Islet precursor cell (in vitro differentiated cells): ENCODE measurements at places on chromosomes 7 and 10.
A peak's percentile ranks its signal among the peaks of the same experiment; 100 is the strongest.

GRCh38 chr7:3461923-3462322, 160.9 kb downstream of the SDK1 start:
- no peak for DNase-seq

GRCh38 chr10:13567030-13567429, 19.7 kb upstream of the PRPF18 start:
- DNase-seq: no peak

- no peak for DNase-seq
Observed at GRCh38 chr7:111853201-111853990, 291.1 kb upstream of the IMMP2L start.

DNA sequence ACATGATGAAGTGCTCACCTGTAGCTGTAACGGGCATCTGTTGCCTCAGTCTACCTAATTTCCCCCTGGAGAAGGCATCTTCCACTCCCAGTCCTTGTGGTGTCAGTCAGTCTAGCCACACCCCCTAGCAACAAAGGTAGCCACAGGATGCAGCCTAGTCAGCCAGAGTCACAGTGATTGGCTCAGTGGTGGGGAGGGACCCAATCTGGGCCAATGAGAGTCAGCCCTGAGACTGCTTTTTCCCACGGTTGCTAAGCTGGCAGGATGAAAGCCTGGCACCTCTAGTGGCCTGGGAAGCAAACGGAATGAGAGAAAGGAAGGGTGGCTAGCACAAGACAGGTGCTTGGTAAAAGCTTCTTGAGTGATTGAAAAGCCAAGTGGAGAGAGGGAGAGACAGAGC, 118.6 kb downstream of the SH3PXD2A start:
- DNase-seq: peak; percentile 83

DNA sequence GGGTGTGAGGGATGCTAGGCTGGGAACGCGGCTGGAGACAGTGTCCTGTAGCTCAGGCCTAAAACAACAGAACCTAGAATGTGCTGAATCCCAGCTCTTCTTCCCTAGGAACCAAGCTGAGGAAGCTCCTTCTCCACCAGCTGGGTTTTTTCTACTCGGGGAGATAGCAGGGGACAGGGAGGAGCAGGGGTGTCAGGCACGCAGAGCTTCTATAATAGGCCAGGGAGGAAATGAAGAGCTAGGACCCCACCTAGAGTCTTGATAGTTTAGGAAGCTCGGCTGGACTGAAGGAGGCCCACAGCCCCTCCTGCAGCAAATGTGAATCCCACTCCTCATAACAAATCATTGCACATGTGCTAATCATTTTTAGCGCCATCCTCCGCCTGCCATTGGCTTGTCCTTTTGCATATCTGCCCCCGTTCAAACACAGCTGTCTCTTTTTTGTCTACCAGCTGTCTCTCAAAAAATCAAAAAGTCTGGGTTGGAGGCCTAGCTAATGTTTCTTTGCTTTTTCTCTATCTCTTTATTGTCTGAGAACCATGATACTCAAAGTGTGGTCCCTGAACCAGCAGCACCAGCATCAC, 24.1 kb upstream of the FAM180A start:
- peak; percentile 60 for DNase-seq

DNA sequence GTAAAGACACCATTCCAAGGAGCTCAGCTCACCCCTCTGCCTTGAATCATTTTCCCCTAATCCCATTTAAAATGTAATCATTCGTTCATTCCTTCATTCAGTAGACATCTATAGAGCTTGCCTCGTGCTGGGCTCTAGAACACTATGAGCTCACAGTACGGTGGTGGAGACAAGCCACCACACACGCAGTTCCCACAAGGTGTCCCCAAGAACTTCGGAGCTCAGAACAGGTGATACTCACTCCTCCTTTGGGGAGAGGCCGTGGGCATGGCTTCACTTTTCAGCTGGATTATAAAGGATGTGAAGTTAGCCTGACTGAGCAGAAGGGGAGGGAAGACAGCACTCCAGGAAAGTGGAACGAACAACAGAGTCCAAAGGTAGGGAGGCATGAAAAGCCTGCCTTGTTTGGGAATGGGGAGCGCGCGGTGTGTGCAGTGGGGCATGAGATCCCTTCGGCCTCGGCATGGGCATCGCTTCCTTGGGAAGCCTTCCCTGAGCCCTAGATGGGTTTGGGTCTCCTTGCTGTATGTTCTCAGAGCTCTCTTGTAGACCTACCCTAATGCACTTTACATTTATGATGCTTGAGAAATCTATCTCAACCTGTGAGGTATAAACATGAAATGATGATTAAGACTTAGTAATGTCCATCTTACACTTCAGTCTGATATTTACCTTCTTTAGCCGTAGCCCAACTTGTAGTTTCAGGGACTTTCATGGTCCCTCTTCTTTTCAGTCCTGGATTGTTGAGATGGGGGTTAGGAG, 809 bp upstream of the OGA start:
- DNase-seq: no peak

- no peak for DNase-seq
Observed at GRCh38 chr7:20906801-20907453, 120.2 kb upstream of the SP8 start.

GRCh38 chr10:35452847-35453246, 116.5 kb downstream of the CCNY start:
- DNase-seq: no peak

DNA sequence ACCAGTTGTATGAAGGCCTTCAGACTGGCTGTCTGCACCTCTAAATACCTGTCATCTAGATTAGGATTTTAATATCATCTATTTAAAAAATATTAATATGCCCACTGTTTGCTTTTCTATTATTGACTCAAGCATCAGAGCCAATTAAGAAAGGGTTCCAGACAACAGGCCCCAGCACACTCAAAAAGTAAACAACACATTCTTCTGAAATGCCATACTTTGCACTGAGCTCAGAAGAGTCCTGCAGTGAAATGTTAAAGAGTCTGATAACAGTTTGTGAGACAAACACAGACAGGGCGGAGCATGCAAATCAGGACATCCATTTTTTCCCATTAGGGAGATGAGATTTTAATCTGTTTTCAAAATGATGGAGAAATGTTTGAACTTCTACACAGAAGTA, 45.9 kb upstream of the KLF6 start:
- no peak for DNase-seq

- no peak for DNase-seq
Observed at GRCh38 chr10:62748386-62748785, 56.1 kb upstream of the ADO start.

GRCh38 chr10:132953428-132953827, 11.1 kb upstream of the CFAP46 start:
- DNase-seq: peak; percentile 13
